ENCODE measurements at places on chromosomes 3 and 15.

- DNase-seq, result no peak
Measured at GRCh38 chr15:61182946-61183345, 46.2 kb downstream of the RORA start.

DNA sequence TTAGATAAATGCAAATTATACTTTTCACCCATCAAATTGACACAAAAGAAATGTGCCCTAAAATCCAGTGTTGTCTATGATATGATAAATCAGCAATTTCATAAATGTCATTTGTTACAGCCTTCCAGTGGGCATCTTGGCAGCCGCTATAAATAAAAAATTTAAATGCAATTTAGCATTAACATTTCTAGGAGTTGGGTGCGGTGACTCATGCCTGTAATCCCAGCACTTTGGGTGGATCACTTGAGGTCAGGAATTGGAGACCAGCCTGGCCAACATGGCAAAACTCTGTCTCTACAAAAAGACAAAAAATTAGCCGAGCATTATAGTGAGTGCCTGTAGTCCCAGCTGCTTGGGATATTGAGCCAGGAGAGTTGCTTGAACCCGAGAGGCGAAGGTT, 65.9 kb upstream of the POMGNT2 start:
- no peak for DNase-seq

GRCh38 chr15:31402511-31403056, 75.9 kb downstream of the KLF13 start:
- no peak for DNase-seq

- no peak for DNase-seq
Measured at GRCh38 chr15:47806008-47806407, 88.7 kb downstream of the SEMA6D start.

DNA sequence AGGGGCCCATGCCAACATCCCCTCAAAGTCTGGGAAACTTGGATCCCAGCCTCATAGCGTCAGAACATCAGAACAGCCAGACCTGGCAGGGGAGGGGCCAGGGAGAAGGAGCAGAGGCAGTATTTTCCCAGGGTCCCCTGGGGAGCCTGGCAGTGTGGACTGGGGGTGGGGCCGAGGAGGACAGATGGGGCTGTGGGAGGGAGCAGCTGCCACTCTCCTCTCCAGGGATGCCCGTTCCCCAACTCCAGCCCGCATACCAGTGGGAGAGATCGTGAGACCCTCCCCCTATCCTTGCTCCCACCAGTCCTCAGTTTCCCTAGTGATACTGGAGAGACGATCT, 6.5 kb upstream of the DNAJB8 start:
- no peak for DNase-seq

GRCh38 chr15:51367322-51367976, 26.0 kb downstream of the GLDN start:
- DNase-seq, result no peak

GRCh38 chr3:68148447-68148846, 494.0 kb upstream of the SUCLG2 start:
- no peak for DNase-seq

GRCh38 chr3:8486434-8486833, 15.2 kb upstream of the LMCD1 start:
- no peak for DNase-seq

DNA sequence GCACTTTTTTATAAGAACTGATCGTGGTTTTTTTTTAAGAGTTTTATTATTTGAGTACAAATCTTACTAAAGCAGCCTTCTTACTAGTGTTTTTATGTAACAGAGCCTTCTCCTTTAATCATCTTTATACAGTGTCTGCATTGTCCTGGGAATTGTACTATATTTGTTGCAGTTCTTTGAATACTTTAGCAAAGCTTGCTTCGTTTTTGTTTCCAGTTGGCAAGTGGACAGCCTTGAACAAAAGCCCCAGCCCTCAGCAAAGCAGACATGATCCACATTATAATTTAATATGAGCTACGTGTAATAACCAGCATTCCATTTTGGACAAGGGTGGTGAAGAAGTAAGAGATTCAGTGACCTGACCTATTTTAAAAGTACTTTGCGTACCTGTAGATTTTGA, 112.2 kb upstream of the FLNB start:
- DNase-seq, result no peak

- DNase-seq, result no peak
Measured at GRCh38 chr3:34305266-34305665, 506.8 kb downstream of the PDCD6IP start.

- no peak for DNase-seq
Measured at GRCh38 chr15:100898152-100898490, 18.5 kb downstream of the ALDH1A3 start.

DNA sequence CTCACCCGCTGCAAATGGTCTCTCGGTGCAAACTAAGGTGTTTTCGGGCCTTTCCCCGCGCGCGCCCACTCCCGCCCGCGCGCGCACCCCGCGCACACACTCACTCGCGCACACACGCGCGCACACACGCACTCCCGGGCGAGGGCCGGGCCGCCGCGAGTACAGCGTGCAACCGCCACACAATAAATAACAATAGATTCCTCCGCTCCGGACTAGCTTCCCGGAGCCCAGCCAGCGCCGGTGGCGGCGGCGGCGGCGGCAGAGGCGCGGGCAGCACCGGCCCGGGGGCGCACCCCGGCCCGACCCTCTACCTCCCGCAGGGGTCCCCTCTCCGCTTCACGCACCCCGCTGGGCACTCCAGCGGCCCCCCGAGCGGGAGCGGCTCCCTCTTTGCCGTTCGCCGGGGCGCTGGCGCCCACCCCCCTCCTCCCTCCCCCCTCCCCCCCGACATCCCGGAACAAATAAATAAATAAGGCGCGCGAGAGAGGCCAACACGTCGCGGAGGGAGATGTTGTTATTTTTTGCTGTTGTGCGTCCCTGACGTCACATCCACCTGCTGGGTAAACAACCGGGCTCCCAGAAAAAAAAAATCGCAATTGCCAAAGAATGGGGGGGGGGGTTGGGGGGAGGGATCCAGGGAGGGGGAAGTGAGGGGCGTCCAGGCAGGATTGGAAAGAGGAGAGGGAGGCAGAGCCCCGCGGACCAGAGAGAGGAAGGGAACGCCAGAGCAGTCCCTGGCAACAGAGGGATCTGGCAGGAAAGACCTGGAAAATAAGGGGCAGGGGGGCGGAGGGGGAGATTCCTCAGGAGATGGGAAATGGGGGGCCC, at the start of gene FOXP1:
FOXP1 (minus strand) TSS at position 163 of the 828 bp plus-strand sequence. CDS start 385,347 bp downstream, outside the sequence.
- no peak for DNase-seq

- DNase-seq, result no peak
Measured at GRCh38 chr3:191682961-191683360, 222.0 kb downstream of the PYDC2 start.

GRCh38 chr3:171187706-171188290, 161.3 kb upstream of the SLC2A2 start:
- no peak for DNase-seq

- no peak for DNase-seq
Measured at GRCh38 chr3:105862217-105862616, 6.6 kb downstream of the CBLB start.

GRCh38 chr15:33808720-33809457, 159.4 kb upstream of the CHRM5 start:
- no peak for DNase-seq

- DNase-seq, result no peak
Measured at GRCh38 chr15:64412216-64412615, 24.6 kb downstream of the TRIP4 start.

- no peak for DNase-seq
Measured at GRCh38 chr15:67133738-67134066, 68.3 kb downstream of the SMAD3 start.

DNA sequence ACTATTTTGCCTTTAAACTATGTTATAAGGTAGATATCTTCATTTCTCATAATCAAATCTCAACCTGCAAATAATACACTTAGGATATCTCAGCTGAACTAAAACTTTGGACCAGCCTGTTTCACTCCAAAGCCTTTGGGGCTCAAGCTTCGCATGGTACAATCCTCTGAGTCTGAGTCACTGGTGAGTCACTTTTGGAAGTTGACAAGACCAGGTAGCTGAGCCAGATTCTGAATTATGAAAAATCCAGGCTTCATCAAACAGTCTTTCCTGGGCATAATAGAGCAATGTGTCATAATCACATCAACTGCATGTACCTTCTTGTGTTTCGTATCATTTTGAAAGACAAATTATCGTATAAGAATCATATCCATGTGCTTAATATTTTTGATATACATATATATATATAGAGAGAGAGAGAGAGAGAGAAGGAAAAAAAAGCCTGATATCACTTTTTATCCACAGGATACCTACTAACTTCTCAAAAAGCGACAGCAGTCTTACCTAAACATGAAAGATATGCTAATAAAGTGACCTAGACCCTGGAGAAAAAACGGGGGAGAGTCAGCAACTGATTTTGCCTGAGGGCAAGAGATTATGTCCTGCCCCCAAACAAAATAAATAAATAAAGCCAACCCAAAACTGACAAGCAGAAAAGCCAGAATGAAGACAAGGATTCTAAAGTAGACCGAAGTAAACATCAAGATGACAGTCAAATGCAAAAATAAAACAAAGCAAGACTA, 263.9 kb upstream of the TGFBR2 start:
- peak; percentile 86 for DNase-seq

GRCh38 chr3:73546961-73547360, 77.8 kb downstream of the PDZRN3 start:
- DNase-seq, result peak; percentile 59

DNA sequence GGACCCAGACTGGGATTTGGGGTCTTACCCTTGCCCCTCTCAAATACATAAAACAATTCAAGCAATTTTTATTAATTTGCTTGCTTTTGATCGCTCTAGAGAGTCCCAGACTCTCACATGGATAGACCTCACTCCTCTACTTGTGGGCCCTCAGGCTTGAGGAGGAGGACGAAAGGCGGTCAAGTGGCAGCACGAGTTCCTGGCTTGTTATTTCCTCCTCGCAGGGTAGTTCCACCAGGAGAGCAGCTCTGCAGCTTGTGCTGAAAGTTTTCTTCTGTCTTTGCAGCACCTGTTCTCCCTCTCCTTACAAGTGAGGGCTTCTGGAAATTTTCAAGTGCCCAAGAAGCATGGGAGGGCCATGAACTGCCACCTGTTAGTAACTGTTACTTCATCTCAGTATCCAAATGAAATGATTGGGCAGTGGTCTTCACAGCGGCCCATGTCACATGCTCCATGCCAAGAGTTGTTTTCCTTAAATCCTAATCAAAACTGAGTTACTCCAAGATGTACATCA, 22.7 kb downstream of the ABI3BP start:
- no peak for DNase-seq

DNA sequence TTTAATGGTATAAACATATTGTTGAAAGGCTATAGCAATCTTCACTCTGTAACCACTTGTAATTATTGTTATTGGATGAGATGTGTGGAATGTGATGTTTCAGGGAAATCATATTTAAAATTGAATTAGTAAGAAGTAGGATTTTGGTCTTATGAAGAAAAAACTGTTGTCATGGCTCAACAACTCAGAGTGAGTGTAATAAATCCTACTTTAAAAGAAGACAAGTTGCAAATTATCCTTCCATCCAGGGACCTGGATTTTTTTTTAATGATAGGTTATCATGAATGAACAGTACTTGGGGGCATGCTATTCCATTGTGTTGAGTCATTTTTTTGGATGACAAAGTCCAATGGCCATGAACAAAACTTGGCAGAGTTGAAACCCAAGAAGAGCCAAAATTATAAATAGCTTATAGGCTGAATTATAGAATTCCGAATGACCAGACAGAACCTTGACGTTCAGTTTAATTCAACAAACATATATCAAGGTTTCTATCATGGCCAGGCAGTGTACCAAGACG, 625.5 kb upstream of the ZNF717 start:
- no peak for DNase-seq

DNA sequence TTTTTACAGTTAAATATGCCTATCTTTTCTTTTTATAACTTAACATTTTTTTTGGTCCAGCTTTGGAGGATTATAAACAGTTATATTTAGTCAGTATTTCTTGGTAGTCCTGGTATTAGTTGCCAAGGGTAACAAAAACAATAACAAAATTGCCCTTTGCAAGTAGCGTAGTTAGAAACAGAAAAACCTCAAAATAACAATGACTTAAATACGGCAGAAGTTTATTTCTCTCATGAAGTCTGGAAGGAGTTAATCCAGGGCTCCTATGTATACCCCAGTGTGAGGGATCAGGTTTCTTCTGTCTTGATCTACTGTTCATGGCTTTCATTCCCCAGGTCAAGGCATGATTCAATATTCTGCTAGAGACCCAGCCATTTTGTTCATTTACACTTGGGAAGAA, 14.1 kb upstream of the MYH15 start:
- DNase-seq, result peak; percentile 2

GRCh38 chr15:82833362-82833682, 23.9 kb downstream of the WHAMM start:
- no peak for DNase-seq

DNA sequence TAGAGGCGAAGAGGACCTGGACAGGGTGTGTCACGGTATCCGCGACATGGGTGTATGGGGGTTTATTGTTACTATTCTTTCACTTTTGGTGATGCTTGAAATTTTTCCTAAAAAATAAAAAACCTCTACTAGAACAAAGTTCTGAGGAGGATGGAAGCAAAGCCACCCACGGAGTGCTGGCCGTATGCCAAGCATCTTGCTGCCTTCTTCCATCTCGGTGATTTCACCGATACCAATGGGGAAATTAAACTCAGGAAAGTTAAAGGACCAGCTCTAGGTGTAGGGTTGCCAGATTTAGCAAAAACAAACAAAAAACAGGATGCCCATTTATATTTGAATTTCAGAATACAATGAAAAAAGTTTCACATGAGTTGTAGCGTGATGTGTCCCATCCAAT, 33.9 kb downstream of the SMAD6 start:
- DNase-seq, result no peak

- DNase-seq, result no peak
Measured at GRCh38 chr3:191239407-191240031, 40.5 kb downstream of the OSTN start.

GRCh38 chr3:101518421-101518871, 5.4 kb upstream of the SENP7 start:
- no peak for DNase-seq

DNA sequence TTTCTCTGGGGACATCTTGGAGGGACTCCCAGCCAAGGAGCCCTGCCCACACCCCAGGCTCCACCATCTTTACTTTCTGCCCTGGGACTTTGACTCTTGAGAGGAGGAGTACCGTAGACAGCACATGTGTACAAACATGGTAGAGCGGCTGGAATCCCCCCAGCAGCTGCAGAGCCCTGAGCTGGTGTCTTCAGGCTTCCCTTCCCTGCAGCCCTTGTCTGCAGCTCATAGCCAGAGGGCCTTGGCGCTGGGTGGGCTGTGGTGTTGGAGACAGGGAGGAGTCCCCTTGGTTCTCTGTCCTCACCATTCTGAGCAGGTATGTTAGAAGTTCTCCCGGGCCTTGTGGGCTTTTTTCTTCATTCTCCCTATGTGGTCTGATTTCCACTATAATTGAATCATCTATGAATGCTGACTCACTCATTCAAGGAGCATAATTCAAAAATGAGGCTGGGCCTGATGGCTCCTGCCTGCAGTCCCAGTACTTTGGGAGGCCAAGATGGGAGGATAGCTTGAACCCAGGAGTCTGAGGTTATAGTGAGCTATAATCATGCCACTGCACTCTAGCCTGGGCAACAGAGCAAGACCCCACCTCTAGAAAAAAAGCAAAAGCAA, 97.8 kb upstream of the MEF2A start:
- DNase-seq, result no peak

GRCh38 chr3:193825617-193826016, 232.6 kb downstream of the OPA1 start:
- DNase-seq, result no peak

Measured in HFF-Myc (cell line).